IPS DF 19.7 (cell line): ENCODE measurements at places on chromosomes 1 and 21.

- no peak for DNase-seq
Measured at GRCh38 chr1:232423591-232423990, 206.3 kb downstream of the SIPA1L2 start.

DNA sequence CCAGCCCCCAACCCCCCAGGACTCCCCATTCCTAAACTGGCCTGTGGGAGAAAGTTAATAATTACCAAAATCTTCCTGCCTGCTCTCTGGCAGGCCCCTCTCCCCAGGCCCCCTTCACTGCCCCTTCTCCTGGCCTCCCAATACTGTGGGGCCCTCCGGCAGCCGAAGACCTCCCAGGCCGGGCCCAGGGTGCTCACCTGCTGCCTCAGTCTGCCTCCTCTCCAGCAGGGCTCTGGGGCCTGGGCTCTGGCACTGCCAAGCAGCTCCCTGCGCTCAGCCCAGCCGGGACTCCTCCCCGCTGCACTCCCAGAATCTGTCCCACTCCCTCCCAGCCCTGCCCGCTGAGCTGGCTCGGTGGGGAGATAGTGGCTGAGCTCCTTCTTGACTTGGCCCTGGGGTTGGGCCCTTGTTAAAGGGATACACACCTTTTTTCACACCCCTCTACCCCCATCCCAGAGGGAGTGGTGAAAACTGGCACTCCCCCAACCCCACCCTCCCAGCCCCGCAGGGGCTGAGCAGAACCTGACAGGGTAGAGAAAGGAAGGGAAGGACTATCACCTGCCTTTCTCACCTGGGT is at the start of gene S100A16:
Gene S100A16, minus strand, starts transcription at position 383 of the 577 bp plus-strand sequence. CDS start 4,986 bp downstream, outside the sequence.
- no peak for DNase-seq

DNA sequence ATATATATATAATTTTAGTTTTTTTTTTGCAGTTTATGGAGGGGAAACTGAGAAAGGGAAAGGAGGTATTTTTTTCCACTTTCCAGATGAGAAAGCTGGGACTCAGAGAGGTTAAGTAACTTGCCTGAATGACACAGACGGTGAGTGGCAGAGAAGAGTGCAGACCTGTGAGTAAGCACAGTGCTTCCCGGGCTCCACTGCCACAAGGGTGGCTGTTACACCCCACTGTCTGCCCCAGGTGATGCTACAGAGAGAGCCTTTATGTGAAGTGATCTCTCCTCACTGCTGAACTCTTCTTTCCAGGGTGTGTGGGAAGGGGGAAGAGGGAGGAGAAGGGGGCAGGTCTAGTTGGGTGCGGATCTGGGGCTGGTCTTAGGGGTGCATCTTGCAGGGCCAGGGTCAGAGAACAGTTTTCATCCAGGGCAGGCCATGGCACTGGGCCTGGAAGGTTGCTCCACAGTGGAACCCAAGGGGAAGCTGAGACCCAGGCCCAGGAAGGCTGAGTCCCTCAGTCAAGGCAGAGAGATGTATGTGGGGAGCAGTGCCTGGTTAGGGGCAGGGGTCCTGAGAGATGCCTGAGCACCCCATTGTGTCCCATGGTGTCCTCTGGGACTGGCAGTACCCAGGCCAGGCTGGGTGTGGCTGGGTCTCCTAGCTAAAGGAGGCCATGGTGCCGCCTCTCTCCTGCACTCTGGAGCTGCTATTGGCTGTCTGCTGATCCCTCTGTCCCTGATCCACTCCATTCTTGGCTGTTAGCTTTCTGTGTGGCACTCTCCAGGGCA is 357.5 kb downstream of the PTPRU start:
- DNase-seq, result no peak

GRCh38 chr1:168468822-168469221 is 75.0 kb downstream of the XCL2 start:
- DNase-seq, result no peak

- DNase-seq, result no peak
Measured at GRCh38 chr1:50986653-50987052, 16.6 kb downstream of the CDKN2C start.

DNA sequence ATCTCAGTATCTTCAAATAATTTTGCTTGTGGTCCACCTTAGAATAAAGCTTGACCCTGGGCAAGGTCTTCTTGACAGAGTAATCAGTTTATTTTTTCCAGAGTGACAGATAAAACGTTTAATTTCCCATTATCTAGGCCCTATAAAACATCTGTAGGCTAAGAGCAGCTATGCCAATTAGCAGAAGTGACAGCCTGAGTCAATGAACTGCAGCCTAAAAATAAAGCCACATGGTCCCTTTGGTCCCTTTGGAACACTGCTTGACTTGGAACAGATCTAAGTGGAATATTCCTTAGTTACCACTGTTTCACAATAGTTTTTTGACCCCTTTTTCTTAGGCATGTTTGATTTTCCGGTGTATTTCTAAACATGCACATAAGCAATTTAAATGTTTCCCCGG is 6.3 kb upstream of the RGS13 start:
- DNase-seq, result no peak

GRCh38 chr1:167629681-167630567 is at the start of gene RCSD1:
Gene RCSD1 (plus strand): TSS chr1:167630232. CDS start chr1:167630424, 192 bp downstream.
- no peak for DNase-seq

DNA sequence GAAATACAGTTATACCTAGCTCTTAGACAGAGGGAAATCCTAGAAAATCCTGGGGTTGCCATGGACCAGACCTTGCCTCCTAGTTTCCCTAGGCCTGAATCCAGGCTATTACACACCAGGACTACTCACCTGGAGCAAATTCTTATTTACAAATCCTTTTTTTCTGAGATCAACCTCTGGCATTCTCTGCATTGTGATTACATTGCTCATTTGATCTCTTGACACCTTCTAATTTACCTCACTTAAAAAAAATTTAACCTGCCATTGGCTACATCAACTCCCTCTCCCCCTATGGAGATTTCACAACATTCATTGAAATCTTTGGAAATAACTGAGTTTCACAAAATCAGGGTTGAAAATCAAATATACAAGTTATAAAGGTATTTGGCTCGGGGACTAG is 2.9 kb upstream of the C1orf105 start:
- peak; percentile 25 for DNase-seq

DNA sequence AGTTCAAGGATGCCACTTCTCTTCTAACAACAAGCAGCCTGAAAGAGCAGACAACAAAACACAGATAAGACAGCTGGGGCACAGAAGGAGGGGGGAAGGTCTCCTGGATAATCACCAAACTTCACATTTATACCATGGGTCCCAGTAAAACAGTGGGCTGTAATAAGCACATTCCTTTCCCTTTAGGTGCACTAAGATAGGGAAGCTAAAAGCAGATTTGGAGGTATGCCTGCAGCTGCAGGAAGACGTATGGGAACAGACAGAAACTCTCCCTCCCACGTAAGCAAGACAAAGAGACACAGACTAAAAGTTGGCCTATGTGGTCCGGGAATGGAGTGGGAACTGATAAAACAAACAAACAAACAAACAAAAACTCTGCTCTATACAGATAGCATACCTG is 612.1 kb downstream of the MRPL39 start:
- no peak for DNase-seq

GRCh38 chr1:217011097-217011496 is 287.9 kb upstream of the ESRRG start:
- DNase-seq, result no peak

DNA sequence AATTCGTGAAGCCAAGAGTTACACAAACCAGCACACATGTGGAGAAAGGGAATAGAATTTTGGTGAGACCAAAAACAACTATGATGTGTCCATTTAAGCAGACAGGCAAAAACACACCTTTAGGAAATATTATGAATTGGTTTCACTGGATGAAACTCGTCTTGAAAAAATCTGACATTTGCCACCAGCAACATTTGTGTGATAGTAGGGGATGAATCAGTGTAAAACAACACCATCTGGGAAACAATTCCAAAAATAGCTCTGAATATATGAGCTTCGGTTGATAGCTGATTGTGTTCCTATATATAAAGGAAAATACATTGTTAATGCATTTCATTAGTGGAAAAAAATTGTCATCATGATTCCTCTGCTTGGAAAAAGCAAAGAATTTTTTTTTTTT is 327.8 kb downstream of the PAPPA2 start:
- no peak for DNase-seq

- DNase-seq, result no peak
Measured at GRCh38 chr1:93495911-93496310, 48.0 kb downstream of the FNBP1L start.

GRCh38 chr21:34790834-34791233 is 122.0 kb downstream of the CLIC6 start:
- DNase-seq, result no peak

GRCh38 chr1:19647643-19648042 is 3.5 kb downstream of the NBL1 start:
- DNase-seq, result no peak

GRCh38 chr1:230548997-230549396 is 93.3 kb upstream of the COG2 start:
- no peak for DNase-seq

- DNase-seq, result no peak
Measured at GRCh38 chr21:44596068-44596725, 3.9 kb upstream of the KRTAP10-6 start.

DNA sequence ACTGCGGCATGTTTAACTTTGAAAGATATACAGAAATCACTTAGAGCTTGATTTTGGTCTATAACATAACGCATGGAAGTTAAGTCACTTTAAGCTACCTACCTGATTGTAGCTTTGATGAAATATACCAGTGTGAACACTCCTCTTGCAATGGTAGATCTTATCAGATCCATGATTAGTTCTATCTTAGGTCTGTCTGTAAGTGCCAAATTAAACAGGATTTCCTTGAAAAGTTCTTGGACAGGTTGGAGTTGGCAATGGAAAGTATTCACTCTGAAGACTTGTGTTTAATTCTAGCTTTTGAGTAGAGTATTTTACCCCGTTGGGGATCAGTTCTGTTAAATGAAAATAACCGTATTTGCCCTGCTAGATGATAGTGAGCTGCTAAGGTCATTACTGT is 4.1 kb upstream of the ADGRL4 start:
- DNase-seq, result no peak

DNA sequence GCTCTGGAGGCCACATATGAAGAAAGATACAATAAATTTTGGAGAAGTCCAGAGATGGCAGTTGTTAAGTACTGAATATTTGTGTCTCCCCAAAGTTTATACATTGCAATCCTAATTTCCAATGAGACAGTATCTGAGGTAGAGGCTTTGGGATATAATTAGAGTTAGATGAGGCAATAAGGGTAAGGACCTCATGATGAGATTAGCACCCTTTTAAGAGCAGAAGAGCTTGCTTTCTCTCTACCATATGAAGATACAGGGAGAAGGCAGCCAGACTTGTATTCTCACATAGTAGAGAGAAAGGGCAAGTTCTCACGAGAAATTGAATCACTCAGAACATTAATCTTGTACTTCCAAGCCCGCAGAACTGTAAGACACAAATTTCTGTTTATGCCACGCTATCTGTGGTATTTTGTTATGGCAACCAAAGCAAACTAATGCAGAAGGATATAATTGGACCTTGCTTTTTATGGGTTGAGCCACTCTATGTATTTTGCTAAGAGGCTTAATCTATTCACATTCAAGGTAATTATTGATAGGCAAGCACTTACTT is 430.1 kb downstream of the KCNT2 start:
- DNase-seq, result no peak

GRCh38 chr1:209839875-209840546 is 12.2 kb downstream of the UTP25 start:
- DNase-seq, result no peak

GRCh38 chr1:112320058-112320457 is 76.0 kb upstream of the CTTNBP2NL start:
- DNase-seq, result no peak

GRCh38 chr1:192559115-192560006 is 16.2 kb upstream of the RGS1 start:
- no peak for DNase-seq
